Hindlimb muscle (tissue), 1 donor: ENCODE measurements at places on chromosomes 1 and 21.

- DNase-seq = no peak
Observed at GRCh38 chr1:203304391-203304918, 864 bp upstream of the BTG2 start.

DNA sequence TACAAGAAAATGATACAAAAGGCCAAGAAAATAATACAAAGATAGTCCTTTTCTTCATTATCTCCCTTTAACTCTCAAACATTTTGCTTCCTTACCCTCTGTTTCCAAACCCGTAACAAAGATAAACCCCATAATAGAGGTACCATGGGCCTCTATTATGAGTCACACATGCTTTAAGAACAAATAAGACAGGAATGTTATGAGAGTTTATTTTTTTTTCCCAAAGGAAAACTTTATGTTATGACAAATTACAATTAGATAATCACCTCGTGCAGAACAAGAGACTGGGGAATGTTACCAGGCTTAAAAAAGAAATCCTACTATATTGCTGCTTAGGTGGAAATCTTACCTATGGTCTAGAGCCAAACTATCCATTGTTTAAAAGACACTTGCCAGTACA lies 272.0 kb downstream of the BRINP3 start:
- no peak for DNase-seq

- DNase-seq = no peak
Observed at GRCh38 chr1:95012389-95012788, 60.4 kb downstream of the ALG14 start.

- no peak for DNase-seq
Observed at GRCh38 chr1:13651279-13651678, 48.7 kb upstream of the PRDM2 start.

DNA sequence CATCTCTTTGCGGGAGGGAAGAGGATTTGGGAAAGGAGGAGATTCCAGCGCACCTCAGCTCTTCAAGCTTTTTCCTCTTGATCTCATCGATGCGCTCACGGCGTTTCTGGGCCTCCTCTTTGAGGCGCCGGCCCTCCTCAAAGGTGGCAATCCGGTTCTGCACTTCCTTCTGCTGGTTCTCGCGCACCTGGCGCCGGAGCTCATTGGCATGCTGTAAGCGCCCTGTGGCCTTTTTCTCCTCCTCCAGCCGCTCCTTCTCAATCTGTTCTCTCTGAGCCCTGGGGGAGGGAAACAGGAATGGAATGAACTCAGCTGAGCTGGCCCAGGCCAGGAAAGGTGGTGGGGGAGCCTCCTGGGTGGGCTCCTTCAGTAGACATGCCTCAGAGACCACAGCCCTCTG lies 10.4 kb upstream of the VSIG8 start:
- DNase-seq = no peak

DNA sequence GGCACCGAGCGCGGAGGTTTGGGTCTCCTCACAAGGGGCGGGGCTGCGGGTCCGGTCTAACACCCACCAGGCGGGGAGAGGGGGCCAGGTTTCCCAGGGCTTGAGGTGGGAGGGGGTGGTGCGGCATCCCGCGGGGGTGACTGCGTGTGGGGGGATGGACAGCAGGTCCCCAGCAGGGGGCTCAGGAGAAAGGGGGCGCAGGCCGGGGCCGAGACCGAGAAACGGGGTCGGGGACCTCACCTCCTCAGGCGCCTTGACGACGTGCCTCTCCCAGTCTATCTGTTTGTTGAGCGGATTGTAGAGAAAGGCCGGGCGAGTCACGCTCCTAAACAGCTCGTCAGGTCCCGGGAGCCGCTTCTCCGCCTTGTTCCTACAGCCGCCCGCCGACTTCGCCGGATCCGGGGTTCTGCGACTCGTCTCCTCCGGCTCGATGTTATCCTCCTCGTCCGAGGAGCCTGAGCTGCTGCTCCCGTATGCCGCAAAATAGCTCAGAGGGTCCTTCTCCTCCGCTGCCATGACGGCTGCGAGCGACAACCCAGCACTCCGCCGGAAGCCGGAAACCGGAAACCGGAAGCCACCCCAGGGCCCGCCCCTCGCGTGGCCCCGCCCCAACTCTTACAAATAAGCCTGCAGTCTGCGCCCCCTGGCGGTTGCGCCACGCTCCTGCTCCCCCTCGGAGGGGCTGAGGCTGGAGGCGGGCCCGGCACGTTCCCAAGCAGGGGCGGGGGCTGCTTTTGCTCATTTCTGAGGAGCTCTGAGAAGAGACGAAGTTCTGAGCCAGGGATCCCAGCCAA lies at the start of gene C1orf52:
C1orf52 (minus strand) TSS at position 545 of the 794 bp plus-strand sequence; CDS start at position 516, 29 bp downstream.
- peak; percentile 97 for DNase-seq

- no peak for DNase-seq
Observed at GRCh38 chr21:27104846-27105431, 138.1 kb upstream of the ADAMTS5 start.

- DNase-seq = no peak
Observed at GRCh38 chr1:244316407-244316806, 135.3 kb downstream of the ADSS2 start.

- DNase-seq = no peak
Observed at GRCh38 chr1:116769561-116769977, 15.3 kb downstream of the CD2 start.

DNA sequence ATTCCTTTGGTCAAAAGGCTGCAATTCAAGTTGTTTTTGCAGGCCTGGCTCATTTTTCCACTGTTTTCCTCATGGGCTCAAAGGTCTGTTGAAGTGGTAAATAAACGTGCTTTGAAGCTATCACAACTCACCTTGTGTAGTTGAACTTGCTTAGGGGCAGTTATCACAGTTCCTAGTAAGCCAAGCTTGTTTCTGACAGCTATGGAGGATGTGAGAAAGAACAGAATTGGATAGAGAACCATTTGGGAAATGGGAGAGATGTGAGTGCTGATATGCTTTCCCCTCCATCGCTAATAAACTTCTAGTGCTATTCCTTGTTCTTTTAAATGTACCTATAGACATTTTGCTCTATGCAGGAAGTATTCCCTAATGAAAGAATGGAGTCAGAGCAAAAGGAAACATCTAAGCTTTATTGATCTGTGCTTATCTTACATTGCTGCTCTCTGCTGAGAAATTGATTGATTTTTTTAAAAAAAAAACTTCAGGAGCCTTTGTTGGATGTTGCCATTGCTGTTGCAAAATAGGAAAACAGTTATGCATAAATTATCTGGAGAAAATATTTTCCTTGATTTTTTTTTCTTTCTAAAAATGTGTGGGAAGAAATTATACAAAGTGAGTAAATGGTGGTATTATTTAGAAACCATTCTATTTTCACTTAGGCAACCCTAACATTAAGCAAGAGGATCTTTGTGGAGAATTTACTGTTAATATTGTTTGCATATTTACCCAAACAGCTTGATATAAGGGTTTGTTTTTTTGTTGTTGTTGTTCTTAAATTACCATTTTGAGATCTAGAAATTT lies 118.2 kb downstream of the MAGI3 start:
- no peak for DNase-seq

DNA sequence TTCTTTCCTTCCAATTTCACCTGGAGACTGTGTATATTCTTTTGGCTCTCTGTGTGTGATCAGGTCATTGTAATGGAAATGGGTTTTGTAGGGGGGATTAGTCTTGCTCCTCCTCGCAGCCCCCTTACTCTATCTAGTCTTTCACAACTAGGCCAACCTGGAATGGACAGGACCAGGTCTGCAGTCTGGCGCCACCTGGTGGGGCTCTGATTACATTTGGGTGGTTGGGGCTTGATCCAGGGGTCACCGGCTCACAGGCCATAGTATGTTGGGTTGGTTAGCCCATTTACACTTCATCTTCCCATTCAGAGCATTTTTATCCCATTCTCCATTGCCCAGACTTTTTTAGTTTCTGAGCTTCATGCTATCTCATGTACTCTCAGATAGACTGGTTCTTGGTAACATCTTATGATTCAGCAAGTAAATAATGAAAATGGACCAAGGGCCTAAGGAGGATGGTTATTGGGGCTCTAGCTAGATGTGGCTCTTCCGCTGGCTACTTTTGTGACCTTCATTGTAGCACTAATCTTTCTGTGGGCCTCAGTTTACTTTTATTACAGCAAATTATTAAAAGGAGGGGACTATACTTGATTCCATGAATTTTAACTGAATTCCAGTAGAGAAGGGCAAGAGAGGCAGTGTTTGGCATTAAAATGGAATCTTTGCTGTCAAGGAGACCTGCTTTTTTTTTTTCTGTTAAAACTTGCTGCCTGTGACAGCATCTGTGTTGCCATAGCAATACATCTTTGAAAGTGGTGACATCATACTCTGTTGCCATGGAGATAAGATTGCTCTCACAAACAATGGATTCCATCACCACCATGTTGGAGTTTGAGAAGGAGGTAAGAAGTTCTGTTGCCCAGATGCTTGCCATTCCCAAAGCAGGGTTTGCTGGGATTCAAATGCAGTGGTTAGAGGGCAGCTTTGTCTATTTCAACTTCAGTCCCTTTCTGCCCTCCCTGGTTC lies 150.1 kb downstream of the PLXNA2 start:
- no peak for DNase-seq

GRCh38 chr1:85952460-85952859 lies 204.1 kb downstream of the COL24A1 start:
- no peak for DNase-seq

- peak; percentile 50 for DNase-seq
Observed at GRCh38 chr1:163673759-163674151, 352.0 kb downstream of the NUF2 start.

DNA sequence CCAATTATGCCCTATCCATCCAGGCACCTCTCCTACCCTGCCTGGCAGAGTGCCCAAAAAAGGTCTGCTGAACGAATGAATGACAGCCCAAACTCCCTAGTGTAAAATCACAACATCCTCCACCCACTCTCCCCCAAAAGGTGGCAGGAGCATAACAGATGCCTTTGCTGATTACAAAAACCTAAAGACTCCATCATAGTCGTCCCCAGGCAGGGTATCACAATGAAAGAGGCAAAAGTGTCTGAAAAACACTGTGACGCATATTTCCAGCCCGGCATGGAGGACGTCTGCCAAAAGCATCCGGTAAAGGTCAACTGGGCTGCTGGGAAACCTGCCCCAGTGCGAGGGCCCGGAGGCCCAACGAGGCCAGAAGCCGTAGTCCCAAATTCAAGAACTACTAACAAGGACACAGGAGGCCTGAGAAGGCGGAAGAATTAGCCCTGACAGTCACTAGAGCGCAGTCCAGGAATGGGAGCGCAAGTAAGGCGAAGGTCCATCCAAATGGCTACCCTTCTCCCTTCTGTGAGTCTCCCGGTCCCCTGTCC lies 576 bp downstream of the SMIM12 start:
- DNase-seq = no peak

DNA sequence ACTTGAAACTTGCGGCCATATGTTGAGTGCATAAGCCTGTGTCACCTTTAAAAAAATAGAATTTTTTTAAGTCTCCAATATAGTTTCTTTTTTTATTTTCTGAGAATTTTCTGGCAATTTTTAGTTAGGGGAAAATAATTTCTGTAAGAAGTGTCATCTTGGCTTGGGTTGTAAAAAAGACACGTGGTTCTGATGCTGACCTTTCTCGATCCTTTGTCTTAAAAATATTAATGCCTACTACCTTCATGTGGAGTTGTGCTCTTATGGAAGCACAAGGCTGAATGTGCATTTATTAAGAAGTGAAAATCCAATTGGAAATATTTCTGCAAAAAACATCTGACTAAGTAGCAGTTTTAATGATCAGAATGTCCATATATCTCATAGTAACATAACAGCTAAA lies 3.5 kb downstream of the ELAVL4 start:
- no peak for DNase-seq

DNA sequence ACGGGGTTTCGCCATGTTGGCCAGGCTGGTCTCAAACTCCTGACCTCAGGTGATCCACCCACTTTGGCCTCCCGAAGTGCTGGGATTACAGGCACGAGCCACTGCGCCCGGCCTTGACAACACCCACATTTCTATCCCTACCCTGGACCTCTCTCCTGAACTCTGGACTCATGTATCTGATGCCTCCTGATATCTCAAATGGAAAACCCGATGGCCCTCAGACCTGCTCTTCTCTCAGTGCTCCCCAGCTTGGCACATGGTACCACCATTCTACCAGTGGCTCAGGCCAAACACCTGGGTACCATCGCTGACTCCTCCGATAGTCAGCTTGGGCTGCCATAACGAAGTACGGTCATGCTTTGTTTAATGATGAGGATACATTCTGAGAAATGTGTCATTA lies 8.5 kb upstream of the RHBG start:
- DNase-seq = no peak
